ENCODE measurements at places on chromosomes 4 and X.

DNA sequence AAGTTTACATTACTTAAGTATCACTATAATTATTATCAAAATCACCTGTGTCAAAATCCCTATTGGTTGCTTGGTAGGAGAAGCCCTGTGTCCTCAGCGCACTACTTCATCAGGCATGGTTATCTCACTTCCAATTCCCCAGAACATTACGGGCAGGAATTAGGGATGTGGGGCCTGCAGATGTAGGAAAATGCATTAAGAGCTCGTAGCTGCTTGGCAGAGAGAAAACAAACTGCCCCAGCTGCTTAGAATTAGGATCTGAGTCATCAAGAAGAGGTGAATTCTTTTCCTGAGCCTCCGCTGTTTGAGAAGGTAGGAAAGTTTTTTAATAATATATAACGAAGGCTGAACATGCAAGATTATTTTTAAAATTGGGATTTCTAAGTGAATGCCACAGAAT, 31.1 kb upstream of the CLNK start:
- no peak for DNase-seq

- no peak for DNase-seq
Observed at GRCh38 chrX:40094041-40094899, 3.5 kb downstream of the BCOR start.

- no peak for DNase-seq
Observed at GRCh38 chr4:140130677-140131076, 23.3 kb downstream of the MAML3 start.

GRCh38 chrX:14015941-14016340, 13.8 kb downstream of the GEMIN8 start:
- no peak for DNase-seq
